ENCODE measurements at places on chromosomes 6 and 20.

GRCh38 chr20:11124849-11125505, 451.2 kb upstream of the JAG1 start:
- no peak for DNase-seq

DNA sequence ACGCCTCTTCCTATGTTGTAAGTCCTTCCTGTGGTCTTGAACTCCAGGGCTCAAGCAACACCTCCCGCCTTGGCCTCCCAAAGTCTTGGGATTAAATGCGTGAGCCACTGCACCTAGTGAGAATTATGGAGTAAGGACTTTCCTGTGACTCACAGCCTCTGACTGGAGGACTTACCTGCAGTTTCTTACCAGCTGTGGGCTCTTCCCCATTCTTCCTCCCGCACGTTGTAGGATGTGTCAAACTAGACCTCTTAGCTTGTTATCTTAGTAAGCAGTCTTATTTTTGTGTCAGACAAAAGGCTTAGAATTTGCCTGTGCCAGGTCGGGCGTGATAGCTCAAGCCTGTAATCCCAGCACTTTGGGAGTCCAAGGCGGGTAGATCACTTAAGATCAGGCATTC, 30.9 kb downstream of the BAK1 start:
- DNase-seq = no peak

GRCh38 chr6:156554160-156554559, 223.0 kb upstream of the ARID1B start:
- no peak for DNase-seq

GRCh38 chr20:34473262-34473883, 42.8 kb upstream of the DYNLRB1 start:
- DNase-seq = peak; percentile 5

- no peak for DNase-seq
Observed at GRCh38 chr20:50540620-50541605, 30.7 kb downstream of the PTPN1 start.

DNA sequence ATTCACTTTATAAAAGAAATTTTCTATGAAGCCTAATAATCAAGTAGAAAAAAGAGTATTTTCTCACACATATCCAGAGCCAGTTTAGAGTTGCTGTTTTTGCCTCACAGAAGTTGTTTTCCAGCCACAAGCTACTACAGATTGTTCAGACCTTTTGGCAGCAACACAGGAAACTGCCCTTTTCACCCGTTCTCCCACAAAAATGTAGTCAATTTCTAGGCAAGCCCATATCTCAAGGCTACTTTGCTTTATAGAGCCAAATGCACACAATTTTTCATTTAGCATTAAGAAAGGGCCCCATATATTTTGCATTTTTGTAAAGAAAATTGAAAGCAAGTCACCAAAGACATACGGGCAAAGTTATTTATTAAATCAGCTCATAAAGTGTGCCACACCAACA, 49.5 kb downstream of the EPB41L2 start:
- DNase-seq = no peak

- no peak for DNase-seq
Observed at GRCh38 chr6:90167514-90168379, 128.9 kb downstream of the BACH2 start.

GRCh38 chr6:135522965-135523692, 25.6 kb upstream of the AHI1 start:
- no peak for DNase-seq

- DNase-seq = no peak
Observed at GRCh38 chr6:68637071-68637470, 2.0 kb downstream of the ADGRB3 start.

Measured in NCI-H2081 (cell line).